ENCODE measurements at places on chromosomes 3 and 15.

- H3K4me1 ChIP-seq = peaks cover 10% of the 10 kb centered on the region
- peaks cover 10% of the 10 kb centered on the region for H3K27me3 ChIP-seq
- H3K27ac ChIP-seq = no peak overlapping the region
- DNase-seq = no peak
- no peaks in the 10 kb centered on the region for H3K36me3 ChIP-seq
These were observed 4.6 kb upstream of the CTNNB1 start for GRCh38 chr3:41194701-41195100.

GRCh38 chr3:16587047-16587680 lies 18.1 kb downstream of the DAZL start:
- H3K27me3 ChIP-seq = no peaks in the 10 kb centered on the region
- H3K36me3 ChIP-seq = no peaks in the 10 kb centered on the region
- no peak overlapping the region for H3K4me3 ChIP-seq
- H3K4me1 ChIP-seq = no peaks in the 10 kb centered on the region
- no peak for DNase-seq
- H3K27ac ChIP-seq = no peak overlapping the region

GRCh38 chr3:58962816-58963215 lies 87.0 kb downstream of the CFAP20DC start:
- no peak overlapping the region for H3K4me3 ChIP-seq
- no peak overlapping the region for H3K27ac ChIP-seq
- no peaks in the 10 kb centered on the region for H3K4me1 ChIP-seq
- no peaks in the 10 kb centered on the region for H3K27me3 ChIP-seq
- H3K36me3 ChIP-seq = peaks cover 6% of the 10 kb centered on the region

DNA sequence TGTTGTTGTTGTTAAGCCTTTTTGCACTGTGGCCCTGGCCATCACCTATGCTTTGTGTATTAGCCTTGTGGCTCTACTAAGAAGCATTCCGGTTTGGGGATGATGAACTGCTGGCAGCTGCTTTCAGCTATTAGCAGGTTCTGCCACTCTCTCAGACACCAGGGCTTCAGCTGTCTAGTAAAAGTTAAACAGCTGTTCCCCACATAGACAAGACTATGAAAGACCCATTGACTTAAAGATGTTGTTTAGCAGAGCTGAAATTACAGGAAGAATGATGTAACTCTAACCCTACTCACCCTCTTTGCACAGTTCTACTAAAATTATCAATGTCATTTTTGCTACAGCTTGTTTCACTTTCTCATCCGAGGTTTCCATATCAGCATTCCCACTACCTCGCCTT lies 131.2 kb upstream of the CGNL1 start:
- no peaks in the 10 kb centered on the region for H3K4me1 ChIP-seq
- H3K27ac ChIP-seq = peak overlapping the region; percentile 6
- H3K27me3 ChIP-seq = no peaks in the 10 kb centered on the region
- H3K36me3 ChIP-seq = peaks cover 23% of the 10 kb centered on the region
- no peak overlapping the region for H3K4me3 ChIP-seq

DNA sequence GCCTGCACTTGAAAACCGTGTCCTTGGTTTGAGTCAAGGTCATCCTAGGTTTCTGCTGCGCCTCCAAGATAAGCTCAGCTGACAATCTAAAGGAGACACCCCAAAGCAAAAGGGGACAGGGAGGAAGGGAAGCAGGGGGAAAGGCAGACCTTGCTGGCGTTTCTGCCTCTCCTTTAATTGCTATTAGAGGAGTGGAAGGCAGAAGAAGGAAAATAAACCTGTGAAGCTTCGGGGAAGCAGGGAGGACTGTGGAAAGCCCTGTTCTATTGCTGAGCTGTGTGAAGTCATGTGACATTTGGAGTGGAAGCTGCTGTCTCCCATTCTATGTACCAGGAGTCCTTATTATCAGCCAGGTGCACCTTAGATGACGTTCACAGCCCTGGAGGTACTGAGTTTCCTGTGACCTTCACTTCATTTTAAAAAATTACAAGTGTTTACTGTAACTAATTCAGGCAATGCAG lies 21.5 kb upstream of the CHD2 start:
- H3K4me3 ChIP-seq = no peak overlapping the region
- no peaks in the 10 kb centered on the region for H3K27me3 ChIP-seq
- peak overlapping the region; percentile 43 for H3K27ac ChIP-seq
- no peak for DNase-seq

DNA sequence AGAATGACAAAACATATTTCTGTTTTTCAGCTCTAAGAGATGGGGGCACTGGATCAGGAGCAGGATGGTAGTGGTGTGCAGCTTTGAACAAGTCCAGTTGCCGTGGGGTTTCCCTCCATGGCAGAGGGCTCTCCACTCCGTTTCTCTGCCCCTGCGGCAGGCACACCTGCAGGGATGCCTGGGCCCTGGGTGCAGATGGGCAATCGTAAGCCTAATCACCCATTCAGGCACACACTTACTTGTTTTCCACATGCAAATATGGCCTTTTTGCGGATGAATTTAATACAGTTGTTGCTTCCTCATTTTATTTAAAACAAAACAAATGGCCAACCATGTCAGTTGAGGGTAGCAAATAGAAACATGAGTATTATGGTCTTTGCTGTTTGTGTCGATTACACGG lies 85.1 kb downstream of the LPP start:
- H3K36me3 ChIP-seq = peaks cover 4% of the 10 kb centered on the region
- H3K4me1 ChIP-seq = peaks cover 11% of the 10 kb centered on the region
- no peak for DNase-seq
- H3K27ac ChIP-seq = no peak overlapping the region
- no peaks in the 10 kb centered on the region for H3K27me3 ChIP-seq
- no peak overlapping the region for H3K4me3 ChIP-seq

GRCh38 chr3:118932822-118933558 lies 101.7 kb downstream of the IGSF11 start:
- DNase-seq = no peak
- H3K36me3 ChIP-seq = peaks cover 1% of the 10 kb centered on the region

GRCh38 chr3:170419557-170420087 lies 954 bp downstream of the CLDN11 start:
- peaks cover 44% of the 10 kb centered on the region for H3K27me3 ChIP-seq
- H3K27ac ChIP-seq = no peak overlapping the region
- no peaks in the 10 kb centered on the region for H3K36me3 ChIP-seq
- peaks cover 8% of the 10 kb centered on the region for H3K4me1 ChIP-seq
- DNase-seq = no peak
- H3K4me3 ChIP-seq = peak overlapping the region; percentile 21

DNA sequence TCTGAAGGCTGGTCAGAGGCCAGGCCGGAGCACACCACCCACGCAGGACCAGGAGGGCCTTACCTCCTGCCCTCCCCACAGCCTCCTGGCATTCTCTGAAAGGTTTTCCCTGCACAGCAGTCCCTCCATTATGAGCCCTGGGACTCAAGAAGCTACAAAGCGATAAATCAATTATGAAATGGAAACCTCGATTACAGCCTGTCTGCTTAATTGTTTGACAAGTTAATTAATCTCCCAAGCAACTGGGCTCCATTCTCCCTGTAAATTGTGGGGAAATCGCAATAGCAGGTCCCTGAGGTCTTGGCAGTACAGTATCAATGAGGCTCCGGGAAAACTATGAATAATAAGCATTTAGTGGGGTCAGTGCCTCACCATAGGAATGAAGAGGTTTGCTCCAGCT lies 683.5 kb downstream of the NTRK3 start:
- H3K27ac ChIP-seq = no peak overlapping the region
- H3K4me3 ChIP-seq = no peak overlapping the region
- H3K36me3 ChIP-seq = no peaks in the 10 kb centered on the region
- no peak for DNase-seq
- peaks cover 39% of the 10 kb centered on the region for H3K27me3 ChIP-seq

- H3K27ac ChIP-seq = no peak overlapping the region
- no peaks in the 10 kb centered on the region for H3K27me3 ChIP-seq
- DNase-seq = no peak
- no peak overlapping the region for H3K4me3 ChIP-seq
- peaks cover 26% of the 10 kb centered on the region for H3K4me1 ChIP-seq
- no peaks in the 10 kb centered on the region for H3K36me3 ChIP-seq
These were observed 187.3 kb downstream of the SUCNR1 start for GRCh38 chr3:152060701-152061100.

- no peaks in the 10 kb centered on the region for H3K27me3 ChIP-seq
- no peak overlapping the region for H3K4me3 ChIP-seq
- no peak overlapping the region for H3K27ac ChIP-seq
- peaks cover 24% of the 10 kb centered on the region for H3K4me1 ChIP-seq
- DNase-seq = no peak
These were observed 682.6 kb downstream of the ROBO1 start for GRCh38 chr3:79085171-79085570.

GRCh38 chr3:23395115-23395514 lies 192.0 kb downstream of the UBE2E2 start:
- no peak overlapping the region for H3K4me3 ChIP-seq
- H3K27me3 ChIP-seq = no peaks in the 10 kb centered on the region
- no peak overlapping the region for H3K27ac ChIP-seq
- peaks cover 1% of the 10 kb centered on the region for H3K36me3 ChIP-seq
- DNase-seq = no peak
- H3K4me1 ChIP-seq = peaks cover 8% of the 10 kb centered on the region

DNA sequence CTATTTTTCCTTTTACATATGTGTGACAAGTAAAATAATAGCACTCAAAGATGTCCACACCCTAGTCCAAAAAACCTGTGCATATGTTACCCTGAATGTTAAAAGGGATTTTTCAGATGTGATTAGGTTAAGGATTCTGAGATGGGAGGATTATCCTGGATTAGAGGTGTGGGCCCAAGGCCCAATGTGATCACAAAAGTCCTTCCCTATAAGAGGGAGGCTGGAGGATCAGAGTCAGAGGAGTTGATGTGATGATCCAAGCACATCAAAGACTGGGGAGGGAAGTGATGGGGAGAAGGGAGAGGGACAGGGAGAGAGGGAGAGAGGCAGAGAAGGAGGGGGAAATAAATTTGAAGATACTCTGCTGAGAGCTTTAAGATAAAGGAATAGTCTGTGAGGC lies 512.6 kb downstream of the PLOD2 start:
- H3K36me3 ChIP-seq = no peaks in the 10 kb centered on the region
- no peak overlapping the region for H3K4me3 ChIP-seq
- peak overlapping the region; percentile 23 for H3K27ac ChIP-seq
- no peaks in the 10 kb centered on the region for H3K27me3 ChIP-seq
- peaks cover 2% of the 10 kb centered on the region for H3K4me1 ChIP-seq
- no peak for DNase-seq

- no peaks in the 10 kb centered on the region for H3K36me3 ChIP-seq
- no peaks in the 10 kb centered on the region for H3K4me1 ChIP-seq
- no peak overlapping the region for H3K27ac ChIP-seq
- H3K27me3 ChIP-seq = no peaks in the 10 kb centered on the region
- no peak overlapping the region for H3K4me3 ChIP-seq
These were observed 49.7 kb upstream of the ATOSA start for GRCh38 chr15:52728899-52729298.

- H3K4me1 ChIP-seq = peaks cover 1% of the 10 kb centered on the region
- H3K27me3 ChIP-seq = peaks cover 3% of the 10 kb centered on the region
- no peaks in the 10 kb centered on the region for H3K36me3 ChIP-seq
These were observed 195.7 kb downstream of the AGBL1 start for GRCh38 chr15:86275361-86275760.

DNA sequence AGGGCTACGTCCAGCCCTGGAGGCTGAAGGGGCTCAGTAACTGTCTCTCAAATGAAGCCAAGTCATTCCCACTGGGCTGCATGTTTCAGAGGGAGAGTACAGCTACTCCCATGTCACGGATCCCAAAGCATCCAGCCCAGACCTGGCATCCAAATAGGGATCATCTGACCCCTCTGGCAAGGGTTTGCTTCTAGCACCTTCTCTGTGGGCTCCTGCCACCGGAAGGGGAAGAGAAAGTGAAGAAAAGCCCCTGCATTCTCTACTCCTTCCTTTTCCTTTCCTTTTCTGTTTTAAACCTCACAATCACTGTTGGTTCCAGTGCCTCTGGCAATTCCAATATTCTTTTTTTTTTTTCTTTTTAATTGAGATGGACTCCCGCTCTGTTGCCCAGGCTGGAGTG lies 64.5 kb upstream of the CTSH start:
- H3K36me3 ChIP-seq = no peaks in the 10 kb centered on the region
- H3K4me3 ChIP-seq = no peak overlapping the region
- H3K27me3 ChIP-seq = no peaks in the 10 kb centered on the region
- no peaks in the 10 kb centered on the region for H3K4me1 ChIP-seq
- H3K27ac ChIP-seq = no peak overlapping the region

DNA sequence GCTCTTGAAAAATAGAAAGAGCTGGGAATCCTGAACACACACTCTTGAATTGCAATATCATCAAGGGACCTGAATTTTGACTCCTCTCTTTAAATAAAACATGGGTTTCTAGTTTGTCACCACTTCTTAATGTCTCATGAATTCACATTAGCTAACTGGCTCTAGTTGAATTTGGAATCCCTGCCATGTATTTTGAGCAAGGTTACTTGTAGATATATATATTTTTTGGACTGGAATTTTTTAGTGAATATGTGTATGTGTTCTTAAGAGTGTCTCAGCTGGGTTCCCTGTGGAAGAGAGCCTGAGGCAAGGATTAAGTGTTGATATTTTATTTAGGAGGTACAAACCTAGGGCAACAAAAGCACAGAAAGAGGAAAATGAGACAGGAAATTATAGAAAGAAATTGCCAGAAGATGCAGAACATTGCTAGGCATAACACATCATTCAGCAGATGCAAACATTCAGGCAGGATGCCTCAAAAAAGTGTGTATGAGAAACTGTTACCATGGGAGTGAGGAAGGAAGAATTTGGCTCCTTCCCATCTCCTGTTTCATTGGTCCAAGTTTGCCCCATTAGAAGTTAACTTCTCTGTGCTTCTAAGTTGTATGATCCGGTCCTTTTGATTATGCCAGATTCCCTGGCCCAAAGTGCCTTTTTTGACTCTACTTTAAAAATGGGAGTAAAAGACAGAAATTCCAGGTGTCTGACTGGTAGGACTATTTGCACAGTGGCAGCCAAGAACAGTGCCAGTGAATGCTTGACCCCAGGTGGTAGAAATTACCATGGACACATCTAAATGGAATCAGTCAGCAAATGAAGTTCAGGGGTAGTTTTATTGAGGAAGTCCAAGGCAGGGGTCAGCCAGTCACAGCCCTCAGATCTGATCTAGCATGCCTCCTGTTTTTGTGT lies 253.7 kb upstream of the TGFBR2 start:
- DNase-seq = no peak
- no peaks in the 10 kb centered on the region for H3K36me3 ChIP-seq
- no peaks in the 10 kb centered on the region for H3K27me3 ChIP-seq
- H3K4me1 ChIP-seq = peaks cover 9% of the 10 kb centered on the region
- no peak overlapping the region for H3K4me3 ChIP-seq

DNA sequence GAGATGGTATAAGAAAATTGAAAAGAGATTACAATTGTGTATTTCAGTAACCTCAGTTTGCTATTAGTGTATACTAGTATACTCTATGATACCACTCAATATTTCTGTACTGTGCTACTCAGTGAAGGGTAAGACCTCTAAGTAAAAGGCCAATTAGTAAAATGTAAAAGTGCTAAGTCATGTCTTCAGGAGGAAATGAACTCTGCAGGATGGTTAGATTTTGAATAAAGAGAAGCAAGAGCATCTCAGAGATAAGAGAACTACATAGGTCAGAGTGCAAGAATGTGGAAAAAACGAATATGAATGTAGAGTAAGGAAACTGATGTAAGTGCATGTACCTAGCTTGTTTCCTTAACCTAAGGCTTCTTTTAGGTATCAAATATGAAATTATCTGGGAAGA lies 796.6 kb upstream of the GBE1 start:
- peaks cover 3% of the 10 kb centered on the region for H3K4me1 ChIP-seq
- H3K27me3 ChIP-seq = no peaks in the 10 kb centered on the region
- H3K36me3 ChIP-seq = no peaks in the 10 kb centered on the region
- H3K27ac ChIP-seq = no peak overlapping the region
- no peak overlapping the region for H3K4me3 ChIP-seq

- H3K4me1 ChIP-seq = peaks cover 4% of the 10 kb centered on the region
- no peak overlapping the region for H3K27ac ChIP-seq
- no peak overlapping the region for H3K4me3 ChIP-seq
- H3K27me3 ChIP-seq = no peaks in the 10 kb centered on the region
These were observed 156.8 kb downstream of the LSAMP start for GRCh38 chr3:116288485-116288884.

- peaks cover 16% of the 10 kb centered on the region for H3K4me1 ChIP-seq
- H3K4me3 ChIP-seq = no peak overlapping the region
- H3K36me3 ChIP-seq = peaks cover 9% of the 10 kb centered on the region
- peaks cover 14% of the 10 kb centered on the region for H3K27me3 ChIP-seq
These were observed 4.9 kb upstream of the MYZAP start for GRCh38 chr15:57586661-57587424.
